ENCODE measurements at places on chromosomes 1 and 21.

DNA sequence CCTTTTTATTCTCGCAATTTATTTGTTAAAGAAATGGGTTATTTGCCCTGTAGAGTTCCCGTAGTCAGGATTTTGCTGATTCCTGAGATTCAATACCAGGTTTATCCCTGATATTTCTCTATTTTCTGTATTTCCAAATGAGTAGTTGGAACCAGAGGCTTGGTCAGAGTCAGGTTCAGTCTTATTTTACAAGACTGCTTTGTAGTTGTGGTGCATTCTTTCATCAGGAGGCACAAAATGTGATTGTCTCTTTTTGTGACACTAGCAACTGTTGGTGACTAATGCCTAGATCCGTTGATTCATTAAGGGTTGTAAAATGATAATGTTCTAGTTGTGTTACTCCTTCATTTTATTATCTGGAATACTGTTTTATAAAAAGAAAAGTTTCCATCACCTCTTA is 95.5 kb upstream of the TPTE start:
- no peak for DNase-seq

DNA sequence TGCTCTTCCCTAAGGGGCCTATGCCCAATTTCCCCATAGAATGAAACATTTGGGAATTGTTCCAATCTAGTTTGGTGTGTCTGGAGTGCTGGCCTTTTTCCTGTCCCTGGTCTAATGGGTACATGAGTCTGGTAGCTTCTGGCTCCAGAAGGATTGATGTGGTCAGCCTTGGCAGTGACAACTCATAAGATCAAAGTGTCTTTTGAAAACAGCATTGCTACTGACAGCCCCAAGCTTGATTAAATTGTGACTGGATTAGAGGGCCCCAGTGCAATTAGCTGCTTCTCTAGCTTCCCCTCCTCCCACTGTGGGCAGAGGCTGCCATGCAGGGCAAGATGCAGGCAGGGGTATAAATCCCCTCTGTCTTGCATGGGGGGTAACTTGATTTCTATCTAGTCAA is 130.9 kb downstream of the UCK2 start:
- DNase-seq: no peak

GRCh38 chr1:205541161-205541886 is 36.9 kb downstream of the CDK18 start:
- no peak for DNase-seq

- peak; percentile 62 for DNase-seq
Measured at GRCh38 chr1:30749691-30750583, 7.6 kb downstream of the LAPTM5 start.

GRCh38 chr1:9561429-9561828 is 22.2 kb downstream of the SLC25A33 start:
- DNase-seq: no peak

- DNase-seq: peak; percentile 23
Measured at GRCh38 chr1:184965944-184966860, 8.1 kb downstream of the NIBAN1 start.

GRCh38 chr1:114353262-114353661 is 157.7 kb downstream of the TRIM33 start:
- DNase-seq: peak; percentile 73

DNA sequence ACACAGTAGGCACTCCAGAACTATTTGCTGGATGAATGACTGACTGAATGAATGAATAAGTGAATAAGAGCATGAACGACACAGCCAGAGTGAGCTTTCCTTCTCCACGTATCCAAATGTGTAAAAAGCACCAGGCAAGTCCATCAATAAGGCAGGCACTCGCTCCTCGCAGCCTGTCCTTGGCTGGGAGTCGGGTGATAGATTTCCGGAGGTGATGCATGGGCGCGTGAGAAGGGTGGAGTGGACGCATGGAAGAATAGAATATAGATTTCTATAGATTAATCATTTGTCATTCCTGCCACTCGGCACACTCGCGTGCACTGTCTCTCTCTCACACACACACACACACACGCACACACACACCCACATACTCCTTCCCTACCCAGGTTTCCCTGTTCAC is 164.3 kb upstream of the ZC3H12A start:
- no peak for DNase-seq

DNA sequence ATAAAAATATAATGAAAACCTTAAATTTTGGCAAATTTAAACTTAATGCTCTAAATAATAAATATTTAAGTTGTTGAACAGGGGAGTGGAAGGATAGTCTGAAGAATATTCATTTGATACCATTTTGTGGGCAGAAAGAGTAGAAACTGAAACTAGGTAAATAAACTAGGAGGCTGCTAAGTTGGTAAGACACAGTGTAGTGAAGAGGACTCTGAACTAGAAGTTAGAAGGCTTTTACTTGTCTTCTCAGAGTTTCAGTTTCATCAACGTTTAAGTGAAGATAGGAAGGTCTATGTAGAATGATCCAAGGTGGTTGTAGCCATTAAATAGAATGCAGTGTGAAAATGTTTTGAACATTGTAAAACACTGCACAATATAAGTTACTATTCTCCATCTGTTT is 516.9 kb downstream of the AMY1C start:
- DNase-seq: no peak

DNA sequence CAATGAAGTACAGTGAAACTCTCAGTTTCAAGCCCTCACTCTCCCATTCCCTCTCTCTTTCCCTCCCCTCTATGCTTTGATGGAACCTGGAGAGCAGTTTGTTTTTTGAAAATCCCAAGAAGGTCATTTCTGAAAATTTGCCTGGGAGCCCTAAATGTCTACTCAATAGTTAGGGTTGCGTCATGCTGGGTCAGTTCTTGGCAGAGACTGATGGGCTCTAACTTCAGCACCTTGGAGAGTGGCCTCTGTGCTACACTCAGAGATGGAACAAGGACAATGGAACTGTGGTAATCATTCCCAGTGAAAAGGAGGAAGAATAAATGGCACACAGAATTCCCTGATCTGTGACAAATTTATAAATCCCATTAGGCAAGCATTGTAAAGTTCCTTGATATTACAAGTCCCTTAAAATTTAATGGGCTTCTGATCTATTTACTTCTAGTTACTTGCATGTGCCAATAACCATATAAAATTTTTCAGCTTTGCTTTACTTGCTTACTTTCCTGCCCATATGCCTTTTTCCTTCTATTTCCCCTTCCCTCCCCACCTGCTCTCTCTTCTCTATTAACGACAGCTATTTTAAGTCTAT is 182.9 kb upstream of the KCND3 start:
- peak; percentile 5 for DNase-seq

GRCh38 chr1:227325156-227325555 is 6.9 kb upstream of the CDC42BPA start:
- DNase-seq: no peak

DNA sequence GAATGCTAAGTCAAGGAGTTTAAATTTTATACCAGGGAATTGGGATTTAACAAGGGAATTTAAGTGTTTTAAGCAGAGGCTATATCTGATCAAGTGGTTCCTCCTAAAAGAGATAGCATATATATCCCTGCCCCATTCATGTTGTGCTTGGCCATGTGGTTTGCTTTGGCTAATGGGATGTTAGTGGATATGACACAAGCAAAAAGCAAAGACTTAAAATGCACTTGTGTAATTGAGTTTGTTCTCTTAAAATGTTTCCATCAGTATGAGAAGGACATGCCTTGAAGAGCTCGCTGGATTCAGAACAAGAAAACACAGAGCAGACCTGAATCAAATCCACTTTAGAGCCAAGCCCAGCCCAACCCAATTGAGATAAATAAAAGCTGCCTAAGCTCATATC is 22.4 kb downstream of the C1orf87 start:
- DNase-seq: no peak

DNA sequence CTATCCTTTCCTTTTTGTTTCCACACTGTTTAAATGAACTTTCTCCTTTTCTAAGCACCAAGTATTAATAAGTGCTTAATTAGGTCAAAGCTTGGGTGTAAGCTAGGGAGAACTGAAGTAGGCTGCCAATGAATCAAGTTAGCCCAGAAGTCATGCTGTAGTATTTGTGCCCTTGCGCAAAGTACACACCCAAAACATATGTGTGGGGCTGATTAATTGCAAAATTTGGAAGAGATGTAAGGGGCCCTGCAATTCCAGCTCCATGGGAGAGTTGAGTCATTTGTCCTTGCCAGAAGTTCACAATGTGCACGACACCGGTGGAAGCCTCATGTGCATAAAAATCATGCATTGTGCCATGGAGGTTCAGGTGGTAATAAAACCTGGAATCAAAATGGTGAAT is 18.6 kb upstream of the NTNG1 start:
- no peak for DNase-seq

- peak; percentile 8 for DNase-seq
Measured at GRCh38 chr21:36545776-36546511, 66.0 kb upstream of the CLDN14 start.

GRCh38 chr1:29789221-29789909 is 553.0 kb downstream of the PTPRU start:
- no peak for DNase-seq

DNA sequence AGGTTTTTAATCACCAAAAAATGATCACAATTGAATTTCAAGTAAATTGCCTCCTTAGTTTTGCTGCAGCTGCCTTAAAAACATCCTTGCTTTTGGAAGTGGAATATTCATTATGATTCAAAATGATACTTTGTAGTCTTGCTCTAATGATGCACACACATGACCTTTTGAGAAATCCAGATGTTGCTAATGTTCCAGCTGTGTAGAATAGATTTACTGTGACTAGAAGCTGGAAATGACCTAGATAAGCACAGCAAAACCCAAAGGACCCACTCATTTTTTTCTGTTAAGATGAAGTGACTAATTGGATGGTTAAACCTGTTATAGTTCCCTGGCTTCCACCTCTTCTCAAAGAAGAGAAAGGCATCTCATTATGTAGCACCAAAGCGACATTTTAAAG is 64.6 kb upstream of the RALGPS2 start:
- DNase-seq: no peak

- DNase-seq: no peak
Measured at GRCh38 chr1:7405844-7406500, 365.1 kb upstream of the VAMP3 start.

DNA sequence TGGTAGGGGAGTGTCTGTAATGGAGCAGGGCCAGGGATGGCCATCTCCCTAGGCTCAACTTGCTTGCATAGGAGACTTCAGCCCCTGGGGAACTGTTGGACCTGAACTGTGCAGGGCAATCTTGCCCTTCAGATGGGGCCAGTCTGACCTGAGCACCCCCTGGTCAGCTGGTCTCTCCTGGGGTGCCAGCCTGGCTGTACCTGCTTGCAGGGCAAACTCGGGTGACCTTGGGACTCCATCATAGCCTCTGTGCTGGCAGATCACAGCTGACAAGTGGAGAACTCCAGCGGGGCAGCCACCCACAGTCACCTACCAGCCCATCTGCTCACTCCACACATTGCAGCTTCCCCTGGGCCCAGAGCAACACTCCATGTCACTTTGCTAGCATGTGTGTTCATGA is 8.1 kb downstream of the SPRR2A start:
- no peak for DNase-seq

DNA sequence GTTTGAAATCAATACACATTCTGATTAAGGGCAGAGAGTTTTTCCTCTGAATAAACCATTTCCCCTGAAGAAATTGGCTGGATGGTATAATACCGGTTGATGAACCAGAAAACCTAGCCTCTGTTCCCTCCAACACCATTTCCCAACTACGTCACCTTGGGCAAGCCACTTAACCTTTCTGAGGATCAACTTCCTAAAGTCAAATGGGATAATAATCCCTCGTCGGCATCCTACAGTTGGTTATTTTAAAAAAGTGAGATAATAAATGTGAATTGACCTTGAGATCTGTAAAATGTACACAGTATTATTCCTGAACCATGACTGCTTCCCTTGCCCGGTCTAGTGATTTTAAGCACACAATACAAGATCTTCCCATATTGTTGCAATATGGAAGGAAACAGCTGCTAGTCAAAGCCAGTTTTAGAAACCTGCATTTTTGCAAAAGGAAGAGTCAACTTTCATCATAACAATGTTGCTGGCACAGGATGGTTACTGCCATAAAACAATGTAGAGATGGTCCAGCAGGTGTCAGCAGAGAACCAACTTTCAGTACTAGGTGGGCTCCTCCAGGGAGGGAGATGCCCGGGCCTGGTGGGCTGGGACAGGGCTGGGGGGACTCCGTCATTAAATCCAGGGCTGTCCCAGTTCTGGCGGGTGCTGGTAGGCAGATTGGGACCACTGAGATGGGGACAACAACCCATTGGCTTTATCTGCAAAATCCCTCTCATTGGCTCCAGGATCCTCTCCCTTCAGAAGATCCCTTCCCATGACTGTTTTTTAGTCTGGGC is 5.2 kb upstream of the HLX start:
- DNase-seq: peak; percentile 37

All from RPMI8226 (cell line).